ENCODE measurements at places on chromosomes 4 and X.

DNA sequence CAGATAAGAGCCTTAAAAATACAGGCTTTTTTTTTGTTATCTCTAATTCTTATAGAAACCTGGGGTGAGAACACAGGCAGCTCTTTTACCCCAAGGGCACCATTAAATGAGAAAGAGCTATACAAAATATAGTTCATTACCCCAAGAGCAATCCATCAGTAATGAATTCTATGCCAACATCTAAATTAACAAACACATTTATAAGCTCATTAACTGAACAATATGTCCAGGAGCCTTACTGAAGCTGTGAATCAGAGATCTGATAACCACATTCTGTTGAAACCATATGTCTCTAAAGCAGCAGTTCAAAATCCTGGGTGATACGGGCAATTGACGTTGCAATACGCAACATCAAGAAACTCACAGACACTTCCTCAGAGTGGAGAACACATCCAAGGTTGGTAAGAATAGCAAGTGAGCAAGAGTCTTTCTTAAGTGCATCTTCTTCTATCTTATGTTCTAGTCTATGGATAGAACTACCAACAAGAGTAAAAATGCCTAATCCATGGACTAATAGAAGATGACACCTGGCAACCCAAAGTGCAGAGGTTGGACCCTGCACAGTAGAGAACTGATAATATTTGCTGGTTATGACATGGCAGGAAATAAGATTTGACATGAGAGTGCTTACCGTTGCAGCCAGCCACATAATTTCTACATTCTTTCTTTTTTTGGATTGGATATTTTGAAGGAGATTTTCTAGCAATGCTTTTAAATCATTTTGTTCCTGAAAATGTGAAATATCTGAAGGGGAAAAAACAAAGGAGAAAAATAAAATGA lies 449.3 kb downstream of the IL15 start:
- no peak for DNase-seq

DNA sequence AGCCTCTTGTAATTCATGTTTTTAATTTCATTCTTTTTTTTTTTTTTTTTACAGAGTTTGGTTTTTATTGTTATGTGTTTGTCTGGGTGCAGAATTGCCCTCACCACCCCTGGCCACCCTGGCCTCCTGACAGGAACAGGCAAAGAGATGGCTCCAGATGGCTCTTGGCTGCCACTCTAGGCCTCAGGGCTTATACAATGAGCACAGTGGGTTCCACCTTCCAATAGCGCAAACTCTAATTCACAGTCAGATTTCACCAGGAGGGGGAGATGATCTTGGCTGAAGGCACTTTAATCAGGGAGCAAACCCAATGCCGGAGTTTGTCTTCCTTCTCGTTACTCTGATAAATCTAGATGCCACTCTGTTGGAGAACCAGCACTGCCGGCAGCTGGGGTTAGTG lies 24.8 kb downstream of the CPE start:
- no peak for DNase-seq

DNA sequence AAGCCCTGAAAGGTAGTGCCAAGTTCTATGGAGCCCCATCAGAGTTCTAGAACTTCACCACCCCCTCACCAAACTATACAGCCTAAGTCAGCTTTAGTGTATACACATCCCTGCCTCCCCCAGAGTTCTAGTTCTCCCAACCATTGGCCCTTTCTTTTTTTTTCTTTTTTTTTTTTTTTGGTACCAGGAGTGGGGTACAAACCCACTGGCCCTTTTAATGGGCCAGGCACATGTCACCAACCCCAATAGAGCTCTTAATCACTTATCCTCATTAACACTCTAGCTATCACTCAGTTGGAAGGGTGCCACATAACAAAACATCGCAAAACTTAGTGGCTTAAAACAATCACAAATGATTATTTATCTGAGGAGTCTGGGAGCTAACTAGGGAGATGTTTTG lies 588.6 kb downstream of the BCOR start:
- DNase-seq: no peak

DNA sequence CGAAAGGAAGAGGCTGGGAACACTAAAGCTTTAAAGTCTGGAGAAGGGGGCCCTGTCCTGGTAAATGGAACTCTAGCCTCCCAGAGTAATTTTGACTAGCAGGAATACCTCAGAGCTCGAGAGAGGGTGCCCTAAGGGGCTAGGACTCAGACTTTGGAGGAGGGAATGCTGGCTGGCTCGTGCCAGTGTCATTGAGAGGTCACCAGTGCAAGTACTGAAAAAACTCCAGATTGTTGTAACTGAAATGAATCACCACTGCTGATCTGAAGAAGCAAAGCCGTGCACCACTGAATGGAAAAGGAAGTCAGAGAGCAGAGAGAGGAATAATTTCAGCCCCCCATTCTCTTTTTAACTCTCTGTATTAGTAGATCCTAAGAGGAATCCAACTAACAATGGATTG lies 690.2 kb downstream of the FAT4 start:
- no peak for DNase-seq

DNA sequence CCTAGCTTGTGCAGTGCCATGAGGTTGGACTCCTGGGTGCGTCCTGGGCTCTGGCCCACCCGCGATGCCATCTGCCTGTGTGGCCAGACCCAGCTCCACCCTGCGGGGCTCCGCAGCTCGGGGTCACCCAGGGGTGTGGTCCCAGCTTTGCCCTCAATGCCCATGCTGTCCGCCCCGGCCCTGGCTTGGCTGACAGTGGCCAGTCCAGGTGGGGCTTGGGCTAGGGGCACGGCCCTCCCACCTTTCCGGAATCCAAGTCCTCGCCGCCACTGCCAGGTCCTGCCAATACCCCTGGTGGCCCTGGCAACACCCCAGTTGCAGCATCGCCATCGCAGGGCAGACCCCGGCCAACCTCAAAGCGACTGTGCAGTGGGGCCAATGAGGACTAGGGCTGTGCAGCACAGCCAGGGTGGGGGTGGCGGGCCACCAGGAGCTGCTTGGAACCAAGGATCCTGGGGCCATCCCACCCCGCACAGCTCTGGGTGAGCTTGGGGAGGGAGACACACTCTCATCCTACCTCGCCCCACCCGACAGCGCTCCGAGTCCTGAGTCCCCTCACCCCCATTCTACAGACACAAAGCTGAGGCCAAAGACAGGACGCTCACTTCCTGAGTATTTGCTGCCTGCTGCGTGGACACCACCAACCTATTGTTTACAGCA lies 80.9 kb downstream of the ZNF718 start:
- peak; percentile 6 for DNase-seq

DNA sequence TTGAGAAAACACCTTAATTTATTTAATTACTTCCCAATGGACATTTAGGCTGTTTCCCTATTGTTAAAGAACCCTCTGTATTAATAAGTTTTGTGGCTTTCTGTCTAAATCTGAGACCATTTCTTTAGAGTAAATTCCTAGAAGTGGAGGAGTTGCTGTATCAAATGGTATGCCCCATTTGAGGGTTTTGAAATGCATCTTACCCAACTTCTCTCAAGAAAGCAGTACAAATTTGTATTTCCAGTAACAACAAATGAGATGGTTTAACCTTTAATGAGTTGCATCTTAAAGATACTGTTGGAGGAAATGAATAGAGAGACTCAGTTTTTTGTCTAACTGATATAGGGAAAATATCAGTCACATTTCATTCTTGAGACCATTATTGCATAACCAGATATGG lies 70.5 kb upstream of the CBLL2 start:
- no peak for DNase-seq

GRCh38 chr4:122412547-122412946 lies 33.7 kb downstream of the ADAD1 start:
- no peak for DNase-seq

GRCh38 chr4:38902695-38903094 lies 35.1 kb downstream of the FAM114A1 start:
- no peak for DNase-seq

DNA sequence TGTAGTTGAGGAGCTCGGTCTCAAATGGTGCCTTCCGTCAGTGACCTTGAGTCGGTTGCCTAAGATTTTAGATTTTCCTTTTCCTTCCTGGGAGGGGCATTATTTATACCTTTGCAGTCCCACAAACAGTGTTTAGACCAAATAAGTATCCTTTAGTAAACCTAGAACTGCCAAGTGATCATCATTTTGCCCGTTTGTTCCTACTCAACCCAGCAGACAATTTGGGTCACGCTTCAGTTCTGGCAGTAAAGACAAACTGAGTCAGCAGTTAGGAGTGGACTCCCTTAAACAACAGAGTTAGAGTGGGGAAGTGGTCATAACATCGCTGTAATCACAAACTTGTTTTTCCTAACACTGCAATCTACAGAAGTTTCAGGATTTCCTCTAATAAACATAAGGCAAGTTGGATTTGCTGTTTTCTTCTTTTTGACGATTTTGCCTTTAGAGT lies 777 bp upstream of the WDFY3 start:
- no peak for DNase-seq

DNA sequence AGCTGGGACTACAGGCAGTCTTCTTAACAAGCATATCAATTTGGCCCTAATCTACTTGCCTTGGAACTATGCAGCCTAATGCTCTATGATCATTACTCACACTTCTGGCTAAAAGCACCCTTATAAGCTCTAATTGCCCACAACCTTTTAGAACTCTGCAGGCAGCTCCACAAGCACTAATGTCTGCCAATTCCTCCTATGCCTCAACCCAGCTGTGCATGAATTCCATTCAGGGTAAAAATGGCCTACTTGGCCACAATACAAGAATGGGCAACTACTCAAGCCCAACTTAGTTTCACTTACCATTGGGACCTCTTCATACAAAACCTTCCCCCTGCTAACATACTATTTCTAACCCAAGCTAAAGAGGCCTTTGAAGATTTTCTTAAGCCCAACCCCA lies 51.7 kb downstream of the ZNF718 start:
- no peak for DNase-seq

DNA sequence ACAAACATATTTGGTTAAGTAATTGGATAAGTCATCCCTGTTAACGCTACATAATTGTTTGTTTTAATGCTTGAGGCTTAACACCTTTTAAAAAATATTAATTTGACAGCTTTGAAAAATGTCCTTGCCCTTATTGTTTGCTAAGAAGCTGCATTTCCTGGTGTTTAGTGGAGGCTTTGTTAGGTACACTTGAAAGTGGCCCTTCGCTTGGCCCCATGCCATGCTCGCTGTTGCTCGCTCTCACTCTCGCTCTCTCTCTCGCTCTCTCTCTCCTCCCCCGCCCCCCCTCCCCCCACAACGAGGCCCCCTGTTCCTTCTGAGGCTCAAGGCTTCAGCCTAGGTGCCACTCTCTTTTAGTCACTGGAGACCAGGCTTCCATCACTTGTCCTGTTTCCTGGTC lies 139.6 kb downstream of the DCLK2 start:
- DNase-seq: no peak

DNA sequence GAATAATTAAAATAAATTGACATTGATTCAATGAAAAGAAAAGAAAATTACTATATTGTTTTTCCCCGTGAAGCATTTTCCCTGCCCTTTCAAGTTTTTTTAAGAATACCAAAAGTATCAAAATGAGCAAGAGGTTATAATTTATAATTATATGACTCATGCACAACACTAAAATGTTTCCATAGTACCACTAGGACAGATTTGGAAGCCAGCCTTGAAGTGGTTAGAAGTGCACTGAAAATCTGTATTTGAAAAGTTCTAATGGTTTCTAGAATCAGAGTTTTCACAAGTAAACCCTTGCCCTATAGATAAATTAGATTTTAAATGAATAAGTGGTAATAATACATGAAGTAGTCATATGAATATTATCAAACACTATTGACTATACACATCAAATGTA lies 140.9 kb downstream of the HNRNPD start:
- no peak for DNase-seq
